GM23248 (cell line): ENCODE measurements at places on chromosomes 6 and 20. TPM values are rescaled to one million over a fixed set of nuclear protein-coding genes. Genes with fewer than 3 reads are reported as not detected.

GRCh38 chr20:36117638-36118037 is 36.9 kb upstream of the EPB41L1 start:
- peak; percentile 40 for DNase-seq

IL20RA gene
- 0.13 TPM in 1 of 2 replicates, not detected in the other for total RNA-seq

DNA sequence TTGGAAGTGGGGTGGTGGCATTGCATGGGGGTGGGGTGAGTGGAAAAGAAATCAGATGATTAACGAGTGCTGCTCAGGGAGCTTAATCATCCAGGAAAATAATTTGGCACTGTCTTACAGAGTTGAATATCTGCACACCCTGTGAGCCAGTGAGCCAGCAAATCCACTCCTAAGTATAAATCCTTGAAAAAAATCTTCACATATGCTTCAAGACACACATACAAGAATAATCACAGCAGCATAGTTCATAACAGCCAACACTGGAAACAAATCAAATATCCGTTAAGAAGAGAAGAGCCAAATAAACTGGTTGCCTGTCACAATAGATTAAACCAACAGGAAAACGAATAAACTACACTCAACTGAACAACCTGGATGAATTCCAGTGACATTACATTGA is 62.8 kb downstream of the SAMD3 start:
- no peak for DNase-seq

BNIP5 gene
- total RNA-seq = not detected in 2 replicates

ARMH2 gene
- not detected in 2 replicates for total RNA-seq

DNA sequence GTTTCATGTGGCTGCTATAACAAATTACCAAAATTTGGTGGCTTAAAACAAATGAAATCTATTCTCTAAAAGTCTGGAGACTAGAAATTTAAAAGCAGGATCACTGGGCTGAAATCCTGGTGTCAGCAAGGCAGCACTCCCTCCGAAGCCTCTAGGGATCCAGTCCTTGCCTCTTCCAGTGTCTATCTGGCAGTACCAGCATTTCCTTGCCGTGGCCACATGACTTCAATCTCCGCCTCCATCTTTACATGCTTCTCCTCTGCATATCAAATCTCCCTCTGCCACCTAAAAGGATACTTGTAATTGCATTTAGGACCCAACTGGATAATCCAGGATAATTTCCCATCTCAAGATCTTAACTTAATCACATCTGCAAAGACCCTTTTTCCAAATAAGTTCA is 30.2 kb downstream of the ARHGAP18 start:
- peak; percentile 52 for DNase-seq

DNA sequence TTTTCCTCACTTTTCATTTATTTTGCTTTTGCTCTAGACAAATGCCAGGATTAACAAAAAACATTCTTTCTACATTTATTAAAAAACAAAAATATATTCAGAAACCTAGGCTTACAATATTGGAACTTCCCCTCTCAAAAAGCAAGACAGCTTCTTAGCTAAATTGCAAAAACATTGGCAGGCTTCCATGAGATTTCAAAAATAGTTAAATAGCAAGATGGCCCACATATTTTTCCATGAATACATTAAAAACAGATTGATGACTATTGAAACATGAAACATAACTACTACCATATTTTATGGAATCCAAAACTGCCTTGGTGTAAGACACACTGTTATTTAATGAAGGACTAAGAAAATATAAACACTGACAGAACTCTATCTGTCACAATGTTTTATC is 92.0 kb downstream of the LY86 start:
- DNase-seq = no peak

DNA sequence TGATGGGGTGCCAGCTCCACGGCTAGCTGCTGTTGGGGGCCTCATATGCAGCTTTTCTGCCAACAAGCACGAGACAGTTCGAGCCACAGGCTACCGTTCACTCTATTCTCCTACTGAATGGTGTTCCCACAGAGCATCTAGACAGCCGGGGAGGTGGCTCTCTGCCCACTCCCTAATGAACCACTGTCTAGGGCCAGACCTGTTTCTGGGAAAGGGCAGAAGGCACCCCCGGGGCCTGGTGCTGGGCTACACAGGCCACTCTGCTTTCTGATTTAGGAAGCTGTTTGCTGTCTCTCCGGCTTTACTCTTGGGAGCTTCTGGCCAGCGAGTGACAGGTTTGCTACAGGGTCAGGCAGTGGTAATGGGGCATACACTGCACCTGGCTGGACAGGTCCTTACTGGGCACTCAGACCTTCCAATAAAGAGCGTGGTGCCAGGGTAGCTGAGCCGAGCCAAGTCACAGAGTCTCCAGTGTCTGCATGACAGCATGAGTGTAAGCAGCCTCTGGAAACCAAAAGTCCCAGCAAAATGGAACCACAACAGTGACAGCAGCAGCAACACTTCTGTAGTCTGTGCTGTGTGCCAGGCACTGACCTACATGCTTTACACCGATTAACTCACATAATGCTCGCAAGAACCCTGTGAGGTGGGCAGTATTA is 8.4 kb downstream of the CCDC167 start:
- no peak for DNase-seq

- DNase-seq = no peak
These were observed 6.1 kb upstream of the TBX18 start for GRCh38 chr6:84770521-84770920.

DNA sequence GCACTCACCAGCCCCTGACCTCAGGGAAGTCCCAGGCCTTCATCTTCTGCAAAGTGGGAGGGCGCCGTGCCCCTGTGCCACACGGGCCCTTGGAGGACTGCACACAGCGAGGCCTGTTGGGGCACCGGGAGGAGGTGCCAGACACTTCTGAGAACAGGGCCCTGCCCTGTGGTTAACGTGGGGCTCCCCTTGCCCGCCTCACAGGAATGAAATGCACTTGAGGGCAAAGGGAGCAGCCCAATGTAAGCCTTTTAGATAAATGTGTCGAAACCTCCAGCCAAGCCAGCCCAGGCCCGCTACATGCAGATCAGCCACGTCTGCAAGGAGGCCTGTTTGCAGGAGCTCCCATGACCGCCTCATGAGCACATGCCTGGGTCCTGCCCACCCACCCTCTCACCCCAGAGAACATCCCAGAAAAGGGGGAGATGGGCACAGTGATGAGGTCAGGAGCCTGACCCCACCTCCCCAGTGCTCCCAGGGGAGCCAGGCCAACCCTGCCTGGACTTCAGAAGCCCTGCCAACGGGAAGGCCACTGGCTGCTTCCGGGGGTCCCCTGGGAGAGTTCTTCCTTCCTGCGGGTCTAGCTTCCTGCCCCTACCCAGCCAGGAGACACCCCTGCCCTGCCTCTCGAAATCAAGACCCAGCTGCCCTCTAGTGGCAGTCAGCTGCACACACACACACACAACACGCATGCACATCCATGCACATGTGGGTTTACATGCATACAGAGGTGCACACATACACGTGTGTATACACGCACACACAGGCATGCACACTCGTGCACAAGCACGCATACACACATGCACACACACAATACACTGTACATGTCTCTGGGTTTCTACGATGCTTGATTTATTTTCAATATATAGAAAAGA is 178.7 kb downstream of the TAF4 start:
- DNase-seq = peak; percentile 53

- peak; percentile 51 for DNase-seq
These were observed at the start of gene MUC22 for GRCh38 chr6:31010393-31011060. Gene MUC22, plus strand, starts transcription at chr6:31010474. Its CDS starts 233 bp downstream, at chr6:31010707.
